ENCODE measurements at places on chromosomes 1 and 21. TPM values are rescaled to one million over a fixed set of nuclear protein-coding genes. Genes with fewer than 3 reads are reported as not detected.

GRCh38 chr1:87136607-87137341, 191.9 kb upstream of the LMO4 start:
- H3K4me1 ChIP-seq, result no peaks in the 10 kb centered on the region
- no peak overlapping the region for H3K4me3 ChIP-seq
- H3K27me3 ChIP-seq, result peaks cover 13% of the 10 kb centered on the region
- no peaks in the 10 kb centered on the region for H3K36me3 ChIP-seq
- no peak for DNase-seq

- no peak for DNase-seq
- H3K4me1 ChIP-seq, result no peaks in the 10 kb centered on the region
- H3K27ac ChIP-seq, result no peak overlapping the region
- H3K4me3 ChIP-seq, result no peak overlapping the region
- H3K36me3 ChIP-seq, result no peaks in the 10 kb centered on the region
These were observed 475.2 kb upstream of the USP24 start for GRCh38 chr1:55690366-55690765.

TMEM79 gene
- 3.2 TPM for total RNA-seq

DNA sequence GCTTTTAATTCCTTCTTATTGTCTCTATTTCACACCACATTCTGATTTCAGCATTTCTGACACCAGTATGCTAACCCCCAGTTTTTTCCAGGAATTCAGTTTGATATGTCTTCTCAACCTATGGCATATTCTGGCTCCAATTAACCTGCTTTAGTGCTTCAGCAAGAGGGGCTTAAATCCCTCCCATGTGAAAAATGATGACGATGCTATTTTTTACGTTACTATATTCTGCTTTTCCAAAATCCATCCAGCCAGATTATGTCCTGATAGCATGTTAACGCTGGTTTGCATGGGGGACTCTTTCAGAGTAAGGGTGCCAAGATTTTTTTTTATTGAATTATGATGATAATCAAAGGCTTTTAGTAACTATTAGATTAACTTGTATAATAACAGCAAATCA, 163.3 kb upstream of the ADAMTS5 start:
- no peaks in the 10 kb centered on the region for H3K27me3 ChIP-seq
- no peaks in the 10 kb centered on the region for H3K4me1 ChIP-seq
- no peak overlapping the region for H3K4me3 ChIP-seq
- DNase-seq, result no peak
- no peaks in the 10 kb centered on the region for H3K36me3 ChIP-seq

Data from neural progenitor cell (in vitro differentiated cells).